ENCODE measurements at places on chromosomes 3 and 15.

GRCh38 chr15:90295270-90295648 lies 29.8 kb downstream of the NGRN start:
- peak; percentile 60 for DNase-seq

GRCh38 chr15:74427607-74428441 lies 5.9 kb downstream of the SEMA7A start:
- DNase-seq: no peak

DNA sequence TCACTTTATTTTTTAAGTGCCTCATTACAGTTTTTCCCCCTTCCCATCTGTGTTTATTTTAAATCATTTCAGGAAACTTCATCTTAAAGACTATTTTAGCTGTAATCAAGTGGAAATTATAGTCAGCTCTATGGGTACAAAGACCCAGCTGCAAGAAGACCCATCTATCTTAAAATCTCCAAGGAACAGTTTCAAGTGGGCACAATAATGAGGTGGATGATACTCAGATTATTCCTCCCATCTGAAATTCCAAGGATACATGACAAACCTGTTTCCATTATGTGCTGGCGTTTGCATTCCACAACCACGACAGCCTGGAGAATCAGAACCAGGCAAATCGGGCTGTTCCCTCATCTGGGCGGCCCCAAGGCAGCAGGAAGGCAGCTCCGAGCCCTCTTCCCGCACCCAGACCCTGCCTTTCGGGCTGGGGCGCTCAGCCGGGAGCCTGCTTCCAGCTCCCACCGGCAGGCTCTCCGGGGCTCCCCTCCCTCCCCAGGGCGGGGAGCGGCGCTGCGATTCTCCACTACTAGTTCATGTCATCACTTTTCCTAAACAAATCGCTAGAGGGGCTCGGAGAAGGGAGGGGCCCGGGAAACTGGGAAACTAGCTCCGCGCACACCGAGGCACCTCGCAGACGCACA lies at the start of gene MGLL:
MGLL (minus strand) TSS at position 475 of the 641 bp plus-strand sequence; CDS start at position 278, 197 bp downstream.
- DNase-seq: peak; percentile 80

DNA sequence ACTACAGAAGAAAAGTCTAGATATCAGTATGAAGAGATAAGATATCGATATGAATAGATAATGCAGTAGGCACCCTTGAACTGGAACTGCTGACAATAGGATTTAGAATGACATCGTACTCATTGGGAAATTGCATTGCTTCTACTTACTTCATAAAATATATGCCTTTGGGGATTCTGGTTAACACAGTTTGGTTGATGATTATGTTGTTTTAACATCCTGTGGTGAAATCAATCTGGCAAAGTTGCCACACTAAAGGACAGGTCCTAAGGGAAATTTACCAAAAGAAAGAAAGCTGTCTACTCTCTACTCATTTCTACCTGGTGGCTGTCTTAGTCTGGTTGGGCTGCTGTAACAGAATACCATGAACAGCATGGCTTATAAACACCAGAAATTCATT lies 417.4 kb upstream of the DPH6 start:
- DNase-seq: no peak

DNA sequence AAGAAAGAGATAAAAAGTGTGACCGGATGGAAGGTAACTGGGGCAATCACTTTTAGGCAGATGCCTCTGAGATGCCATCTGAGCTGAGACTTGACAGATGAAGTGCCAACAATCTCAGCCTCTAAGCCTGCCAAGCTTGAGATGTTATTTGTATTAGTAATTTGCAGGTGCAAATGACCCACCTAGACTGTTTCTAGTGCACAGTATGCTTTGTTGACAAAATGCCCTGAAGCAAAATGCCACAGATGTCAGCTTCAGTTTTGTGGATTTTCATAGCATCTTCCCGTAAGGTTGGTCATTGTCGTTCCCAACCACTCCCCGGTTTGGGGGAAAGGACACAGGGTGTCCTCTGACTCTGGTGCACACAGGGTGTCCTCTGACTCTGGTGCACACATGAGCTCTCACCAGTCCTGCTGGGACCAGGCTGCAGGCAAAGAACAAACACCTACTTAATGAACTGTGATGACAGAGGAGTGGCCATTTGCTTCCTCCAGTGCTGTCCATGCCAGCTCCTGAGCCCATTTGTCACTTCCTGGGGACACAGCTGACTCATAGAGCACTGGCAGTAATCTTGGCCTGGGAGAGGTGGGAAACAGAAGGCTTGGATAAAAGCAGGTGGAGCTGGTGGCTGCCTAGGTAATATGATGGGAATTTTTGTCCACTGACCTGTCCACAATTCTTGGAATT lies 16.7 kb upstream of the PPP1R2 start:
- DNase-seq: peak; percentile 95

DNA sequence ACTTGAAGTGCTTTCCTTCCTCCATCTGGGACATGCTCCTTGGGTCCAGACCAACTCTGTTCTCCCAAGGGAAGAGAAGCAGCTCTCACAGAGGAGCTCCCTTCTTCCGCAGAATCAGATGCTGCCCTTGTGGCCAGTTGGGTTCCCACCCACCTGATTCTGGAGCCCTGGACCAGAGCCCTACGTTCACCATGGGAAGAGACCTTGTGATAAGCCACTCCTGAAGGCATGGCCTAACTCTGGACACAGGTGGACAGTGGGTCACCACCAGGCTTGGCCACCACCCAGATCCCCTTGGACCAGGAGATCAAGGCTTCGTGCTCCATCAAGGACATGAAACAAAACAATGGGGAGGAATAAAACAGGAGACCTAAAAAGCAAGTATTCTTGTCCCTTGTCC lies 172.2 kb downstream of the RPLP1 start:
- no peak for DNase-seq

GRCh38 chr3:181265750-181266333 lies 276.3 kb upstream of the DNAJC19 start:
- DNase-seq: no peak

- DNase-seq: peak; percentile 26
Observed at GRCh38 chr3:127735767-127736693, 63.3 kb downstream of the ABTB1 start.

DNA sequence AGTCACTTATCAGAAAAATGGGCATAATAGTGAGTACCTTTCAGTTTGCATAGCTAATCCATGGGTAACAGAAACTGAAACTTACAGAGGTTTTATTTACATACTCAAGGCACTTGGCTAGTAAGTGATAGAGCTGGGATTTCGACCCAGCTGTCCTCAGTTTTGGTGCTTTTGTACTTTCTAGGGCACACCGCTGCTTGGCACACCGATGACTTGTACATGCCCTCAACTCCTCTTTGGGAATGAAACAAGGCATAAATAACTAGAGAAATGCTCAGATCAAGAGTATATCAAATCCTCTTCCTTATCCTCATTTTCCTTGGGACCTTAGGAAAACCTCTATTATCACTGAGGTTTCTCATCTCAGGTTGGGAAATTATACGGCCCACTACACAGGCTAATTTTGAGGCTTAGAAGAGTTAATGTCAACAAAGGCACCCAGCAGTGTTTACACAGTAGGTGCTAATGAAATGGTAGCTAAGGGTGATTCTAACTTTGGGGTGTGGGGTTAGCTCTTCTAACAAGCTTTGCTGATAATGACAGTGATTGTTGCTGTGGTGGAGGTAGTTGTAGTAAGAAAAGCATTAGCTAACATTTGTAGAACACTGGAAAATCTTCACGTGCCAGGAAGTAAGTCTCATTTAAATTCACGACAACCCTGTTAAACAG lies 20.3 kb upstream of the DGKG start:
- DNase-seq: no peak

DNA sequence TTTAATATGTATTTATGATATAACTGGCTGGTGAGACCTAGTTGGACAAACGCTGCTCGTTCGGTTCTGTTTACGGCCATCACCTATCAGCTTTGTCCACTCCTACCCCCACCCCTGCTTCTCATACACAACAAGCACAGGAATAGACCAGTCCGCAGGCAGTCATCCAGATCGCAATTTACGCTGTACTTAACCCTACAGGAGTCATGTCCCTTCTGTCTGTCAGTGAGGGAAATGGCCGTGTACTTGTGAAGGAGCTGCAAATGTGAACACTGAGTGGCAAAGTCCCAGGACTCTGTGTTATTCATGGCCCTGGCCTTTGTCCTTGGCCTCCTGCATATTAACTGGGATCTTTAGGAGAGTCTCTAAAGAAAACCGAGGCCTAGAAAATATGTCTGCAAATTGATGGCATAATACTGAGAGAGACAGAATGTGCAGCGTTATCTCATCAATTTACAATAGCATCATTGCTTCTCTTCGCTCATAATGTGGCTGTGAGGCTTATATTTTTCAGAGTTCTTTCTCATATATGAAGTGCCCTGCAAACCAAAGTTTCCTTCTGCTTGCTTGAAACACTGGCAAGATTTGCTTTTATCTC lies 7.2 kb upstream of the ABHD10 start:
- peak; percentile 87 for DNase-seq

- no peak for DNase-seq
Observed at GRCh38 chr3:20975188-20975651, 775.8 kb downstream of the ZNF385D start.

DNA sequence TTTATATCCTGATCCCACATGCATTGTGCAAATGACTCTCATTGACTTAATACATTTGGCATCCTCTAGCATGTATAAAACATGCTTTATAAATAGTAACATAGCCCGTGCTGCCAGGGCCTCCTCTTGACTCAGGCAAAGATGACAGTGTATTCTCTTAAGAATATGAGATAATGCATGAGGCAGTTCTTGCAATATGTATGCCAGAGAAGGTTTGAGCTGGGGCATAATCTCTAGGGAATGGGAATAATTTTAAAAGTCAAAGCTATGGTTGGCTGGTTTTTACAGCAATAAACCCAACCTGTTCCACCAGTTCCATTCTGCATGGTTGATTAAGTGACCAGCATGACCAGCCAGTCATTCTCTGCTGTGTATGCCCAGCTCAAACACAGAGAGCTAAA lies 179.0 kb upstream of the PFN2 start:
- DNase-seq: no peak

Measured in NCI-H2081 (cell line).